ENCODE measurements at places on chromosomes 4 and X.

DNA sequence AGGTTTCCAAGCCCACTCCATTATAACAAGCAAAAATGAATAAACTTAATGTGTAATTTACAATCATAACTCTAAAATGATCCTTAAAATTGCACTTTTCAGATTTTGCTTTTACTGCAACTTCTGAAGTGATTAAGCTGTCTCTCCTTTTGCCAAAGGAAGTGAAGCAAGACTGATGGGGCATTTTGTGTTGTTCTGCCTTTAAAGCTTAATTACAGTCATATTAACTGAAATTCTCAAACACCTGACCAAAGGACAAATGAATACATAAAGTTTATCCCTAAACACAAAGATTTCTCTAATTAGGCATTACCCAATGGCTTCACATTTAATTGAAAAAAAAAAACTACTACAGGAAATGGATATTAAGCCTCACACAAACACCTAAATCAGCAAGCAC, 101.8 kb downstream of the ATP11C start:
- DNase-seq = no peak

DNA sequence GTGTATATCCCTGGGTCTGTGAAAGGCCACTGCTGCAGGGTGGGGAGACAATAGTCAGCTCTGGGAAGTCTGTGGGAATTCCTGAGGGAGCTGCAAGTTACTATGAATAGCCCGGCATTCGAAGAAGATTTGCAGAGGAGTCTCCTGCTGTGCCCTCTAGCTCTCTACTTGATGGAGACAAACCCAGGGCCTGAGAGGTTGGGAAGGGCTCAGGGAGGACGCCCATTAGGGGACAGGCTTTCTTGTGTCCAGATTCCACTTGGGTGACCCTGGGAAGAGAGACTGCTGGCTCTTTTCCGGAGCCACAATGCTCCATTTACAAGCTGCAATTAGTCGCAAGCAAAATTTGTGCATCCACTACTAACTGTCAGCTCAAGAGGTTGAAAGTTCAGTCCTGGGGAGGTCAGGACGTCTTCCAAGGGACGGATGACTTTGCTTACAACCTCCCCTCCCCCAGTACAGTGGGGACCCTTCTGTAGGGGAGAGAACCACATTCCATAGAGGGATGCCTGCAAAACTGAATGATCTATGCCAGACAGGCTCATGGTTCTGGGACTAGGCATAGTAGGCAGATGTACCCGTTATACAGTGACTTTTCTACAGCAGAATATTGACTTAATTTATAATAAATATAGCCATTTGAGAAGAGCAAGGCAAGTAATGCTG, 48.2 kb upstream of the PHOX2B start:
- DNase-seq = peak; percentile 6

DNA sequence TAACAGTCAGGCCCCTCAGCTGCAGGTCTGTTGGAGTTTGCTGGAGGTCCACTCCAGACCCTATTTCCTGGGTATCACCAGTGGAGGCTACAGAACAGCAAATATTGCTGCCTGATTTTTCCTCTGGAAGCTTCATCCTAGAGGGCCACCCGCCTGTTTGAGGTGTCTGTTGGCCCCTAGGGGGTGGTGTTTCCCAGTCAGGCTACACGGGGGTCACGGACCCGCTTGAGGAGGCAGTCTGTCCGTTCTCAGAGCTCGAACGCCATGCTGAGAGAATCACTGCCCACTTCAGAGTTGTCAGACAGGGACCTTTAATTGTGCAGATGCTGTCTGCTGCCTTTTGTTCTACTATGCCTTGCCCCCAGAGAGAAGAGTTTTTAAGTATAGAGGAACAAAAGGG, 160.8 kb downstream of the DKK2 start:
- no peak for DNase-seq

DNA sequence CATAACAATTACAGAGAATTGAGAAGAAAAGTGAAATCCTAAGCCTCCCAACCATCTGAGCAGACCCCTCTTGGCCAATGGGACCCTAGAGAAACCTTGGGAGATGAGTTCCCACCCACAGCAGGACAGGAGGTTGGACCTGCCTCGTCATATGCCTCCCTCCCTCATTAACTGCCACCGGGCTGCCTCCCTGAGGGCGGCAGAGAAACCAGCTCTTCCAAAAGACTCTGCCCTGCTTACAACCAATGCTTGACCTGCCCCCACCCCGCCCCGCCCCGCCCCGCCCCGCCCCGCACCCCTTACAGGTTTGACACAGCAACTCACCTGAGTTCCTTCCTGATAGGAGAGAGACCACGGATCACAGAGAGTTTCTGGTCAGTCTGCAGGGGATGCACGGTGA, 86.1 kb downstream of the ADRA2C start:
- DNase-seq = no peak

GRCh38 chrX:67543818-67544217, at the start of gene AR:
Gene AR (plus strand): TSS chrX:67544021. CDS start chrX:67545147, 1,126 bp downstream.
- DNase-seq = peak; percentile 58

GRCh38 chrX:71098951-71099506, 3.4 kb downstream of the FOXO4 start:
- no peak for DNase-seq

- DNase-seq = no peak
These were observed 9.8 kb upstream of the FRAS1 start for GRCh38 chr4:78047366-78047765.

- no peak for DNase-seq
These were observed 57.7 kb downstream of the ARHGAP10 start for GRCh38 chr4:147789596-147789995.

DNA sequence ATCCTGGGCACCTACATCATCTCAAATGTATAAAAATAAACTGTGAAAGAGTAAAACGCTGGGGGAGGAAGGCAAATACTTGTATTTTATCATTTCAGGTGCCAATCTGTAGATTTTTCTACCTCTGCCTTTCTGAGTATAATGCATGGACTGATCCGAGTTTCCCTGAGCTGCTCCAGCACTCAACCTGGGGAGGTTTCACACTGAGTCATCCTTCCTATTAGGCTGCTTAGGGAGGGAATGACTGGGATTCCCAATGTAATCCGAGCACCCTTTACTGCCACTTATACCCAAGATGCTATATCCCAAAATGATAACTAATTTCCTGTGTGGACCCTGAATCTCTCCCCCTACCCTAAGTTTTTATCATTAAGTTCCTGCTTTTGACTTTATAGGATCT, 126.6 kb downstream of the HNRNPD start:
- DNase-seq = no peak

DNA sequence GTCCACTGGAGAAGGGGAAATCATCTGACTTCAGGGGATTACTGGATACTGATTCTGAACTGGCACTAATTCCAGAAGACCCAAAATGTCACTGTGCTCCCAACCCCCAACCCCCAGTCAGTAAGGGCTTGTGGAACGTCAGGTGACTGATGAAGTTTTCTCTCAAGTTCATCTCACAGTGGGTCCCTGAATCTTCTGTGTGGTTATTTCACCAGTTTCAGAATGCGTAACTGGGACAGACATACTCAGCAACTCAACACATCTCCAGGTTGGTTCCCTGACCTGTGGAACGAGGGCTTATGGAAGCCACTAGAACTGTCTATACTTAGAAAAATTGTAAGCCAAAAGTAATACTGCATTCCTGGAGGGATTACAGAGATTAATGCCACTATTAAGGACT, 45.3 kb downstream of the DDX60L start:
- no peak for DNase-seq

DNA sequence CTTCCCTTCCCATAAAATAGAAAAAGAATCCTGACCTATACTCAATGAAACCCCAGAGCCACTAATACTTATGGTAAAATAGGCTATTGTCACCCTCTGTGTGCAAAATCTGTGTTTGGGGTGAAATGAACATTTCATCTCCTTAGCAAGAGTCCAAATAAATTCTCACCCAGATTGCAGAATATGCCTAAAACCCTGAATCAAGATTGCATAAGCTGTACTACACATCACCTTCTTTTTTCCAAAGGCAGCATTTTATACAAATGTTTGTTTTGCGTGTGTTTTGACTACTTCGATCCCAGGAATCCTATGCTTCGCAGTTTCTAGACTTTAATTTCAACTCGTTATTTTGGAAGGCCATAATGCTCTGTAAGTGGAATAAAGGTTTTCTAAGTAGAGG, 12.2 kb upstream of the HADH start:
- DNase-seq = no peak

- DNase-seq = no peak
These were observed 102.0 kb upstream of the SH3RF1 start for GRCh38 chr4:169372791-169373190.

DNA sequence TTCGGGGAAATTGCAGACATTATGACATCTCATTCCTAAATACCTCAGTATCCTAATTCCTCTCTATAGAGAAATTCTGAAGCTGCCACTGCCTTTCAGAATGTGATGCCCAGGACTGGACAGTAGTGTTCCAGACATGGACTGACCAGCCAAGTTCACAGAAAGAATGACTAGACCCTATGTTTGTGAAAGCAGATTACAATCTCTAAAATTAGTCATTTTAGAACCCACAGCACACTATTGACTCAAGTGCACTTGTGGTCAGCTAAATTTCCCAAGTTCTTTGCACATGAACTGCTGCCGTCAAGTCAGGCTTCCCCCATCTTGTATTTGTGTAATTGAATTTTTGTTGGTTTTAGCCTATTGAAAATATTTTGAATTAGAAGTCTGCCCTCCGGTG, 81.0 kb upstream of the ESX1 start:
- DNase-seq = no peak

GRCh38 chrX:46727441-46727840, 31.5 kb downstream of the SLC9A7 start:
- DNase-seq = no peak

DNA sequence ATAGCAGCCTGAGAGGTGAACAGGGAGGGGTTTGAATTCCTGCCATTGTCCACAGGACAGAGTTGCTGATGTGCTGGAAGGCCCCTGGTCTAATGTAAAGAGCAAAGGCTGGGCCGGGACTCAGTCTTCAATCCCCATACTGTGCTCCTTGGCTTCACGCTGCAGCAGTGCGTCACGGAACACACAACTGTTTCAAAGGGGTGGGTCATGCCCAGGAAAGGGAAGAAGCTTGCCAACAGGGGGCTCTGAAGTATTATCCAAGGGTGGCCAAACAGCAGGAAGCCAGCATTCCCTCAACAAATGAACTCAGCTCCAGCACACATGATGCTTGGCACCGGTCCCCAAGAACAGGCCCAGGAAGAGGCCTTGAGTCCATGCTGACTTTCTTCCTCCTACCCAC, 122.5 kb downstream of the NFKB1 start:
- no peak for DNase-seq

DNA sequence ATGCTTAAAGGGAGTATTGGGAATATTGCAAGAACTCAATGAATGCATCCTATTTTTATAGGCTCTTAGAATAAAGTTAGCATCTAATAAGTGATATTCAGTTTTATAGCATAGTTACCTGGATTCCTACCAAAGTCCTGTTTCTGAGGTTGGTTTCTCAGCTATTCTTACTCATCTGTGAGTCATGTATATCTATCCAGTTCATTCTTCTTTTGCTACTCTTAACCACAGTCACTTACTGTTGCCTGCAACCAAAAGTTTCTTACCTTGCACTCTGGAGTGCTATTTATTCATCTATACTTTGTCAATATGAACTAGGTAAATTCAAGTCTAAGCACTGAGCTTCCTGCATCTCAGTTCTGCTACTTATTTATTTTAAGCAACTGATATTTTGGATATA, 322.5 kb downstream of the HS3ST1 start:
- no peak for DNase-seq

DNA sequence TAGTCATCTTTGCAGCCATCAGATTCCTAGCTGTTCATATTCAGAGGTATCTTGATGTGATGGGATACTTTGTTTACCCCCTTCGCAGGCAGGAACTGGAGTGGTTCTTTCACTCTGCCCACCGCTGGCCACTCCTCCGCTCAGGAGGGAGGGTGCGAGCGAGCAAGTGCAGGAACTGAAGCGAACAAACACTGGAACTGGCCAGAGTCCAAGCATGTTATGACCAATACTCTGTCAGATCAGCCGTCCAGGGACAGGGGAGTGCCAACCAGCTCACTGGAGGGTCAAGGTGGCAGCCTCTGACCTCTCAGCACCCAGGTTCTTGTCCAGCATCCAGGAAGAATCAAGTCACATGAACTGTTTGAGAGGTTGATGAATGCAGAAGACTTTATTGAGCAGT, 18.0 kb upstream of the MANBA start:
- DNase-seq = no peak

GRCh38 chr4:44017422-44017739, 431.2 kb downstream of the KCTD8 start:
- no peak for DNase-seq

- no peak for DNase-seq
These were observed 72.1 kb downstream of the HTRA3 start for GRCh38 chr4:8341691-8342090.

DNA sequence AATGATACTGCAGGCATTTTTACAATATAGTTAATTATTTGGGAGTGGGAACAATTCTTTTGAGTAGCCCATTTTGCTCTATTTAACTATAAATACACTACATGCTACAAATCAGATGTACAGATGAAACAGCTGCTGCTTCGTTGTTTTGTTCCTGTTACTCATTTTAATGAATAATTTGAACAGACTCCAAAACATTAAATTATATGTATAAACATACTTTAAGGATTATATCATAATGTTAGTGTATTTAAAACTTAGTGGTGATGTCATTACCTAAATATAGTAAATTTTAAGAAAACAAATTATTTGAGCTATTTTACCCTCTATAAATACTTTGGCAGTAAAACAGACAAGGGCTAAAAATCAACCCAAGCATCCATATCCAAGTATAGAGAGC, 60.7 kb downstream of the GAB1 start:
- DNase-seq = no peak

- no peak for DNase-seq
These were observed 98.6 kb downstream of the FHDC1 start for GRCh38 chr4:153034681-153035080.

DNA sequence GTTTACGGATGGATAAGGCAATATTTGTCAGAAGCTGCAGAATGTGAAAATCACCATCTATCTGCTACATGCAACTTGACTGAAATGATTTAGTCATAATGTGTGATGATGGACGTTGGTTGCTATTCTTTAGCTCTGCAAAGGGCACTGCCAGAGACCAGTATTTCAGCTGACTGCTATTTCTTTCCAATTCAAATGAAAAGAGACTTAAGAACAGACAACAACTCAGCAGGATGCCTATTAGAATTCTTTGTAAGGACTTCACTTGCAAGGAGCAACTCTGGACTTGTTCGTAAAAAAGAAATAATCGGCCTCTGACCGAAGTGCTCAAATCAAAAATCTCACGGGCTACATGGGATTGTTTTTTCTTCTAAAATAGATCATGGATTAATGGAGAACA, 262.7 kb downstream of the DHX15 start:
- no peak for DNase-seq

- DNase-seq = no peak
These were observed 2.1 kb downstream of the ANOS1 start for GRCh38 chrX:8729811-8730210.

GRCh38 chr4:30717208-30718020, 2.8 kb upstream of the PCDH7 start:
- peak; percentile 70 for DNase-seq

DNA sequence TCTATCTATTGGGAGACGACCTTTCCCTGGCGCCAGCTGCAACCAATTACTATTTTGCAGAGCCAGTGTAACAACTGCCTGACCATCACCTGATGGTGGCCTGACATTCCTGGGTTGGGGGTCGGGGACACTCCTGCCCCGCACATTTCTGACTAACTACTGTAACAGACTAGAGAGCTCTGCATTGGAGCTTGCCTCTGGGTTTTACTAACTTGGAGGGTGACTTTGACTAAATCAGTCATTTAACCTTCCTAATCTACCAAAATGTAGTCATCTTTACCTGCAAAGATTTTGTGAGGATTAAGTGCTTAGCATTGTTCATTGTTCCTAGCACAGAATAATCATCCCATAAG, 37.5 kb upstream of the ABCG2 start:
- DNase-seq = no peak

- DNase-seq = no peak
These were observed 177.1 kb downstream of the NHS start for GRCh38 chrX:17552044-17552650.

Measured in endothelial cell (in vitro differentiated cells).